ENCODE measurements at places on chromosomes 12 and 14.

GRCh38 chr12:102475355-102475754 lies 5.0 kb downstream of the IGF1 start:
- no peaks in the 10 kb centered on the region for H3K27me3 ChIP-seq
- no peak overlapping the region for H3K27ac ChIP-seq
- no peak overlapping the region for H3K4me3 ChIP-seq
- no peak for DNase-seq

DNA sequence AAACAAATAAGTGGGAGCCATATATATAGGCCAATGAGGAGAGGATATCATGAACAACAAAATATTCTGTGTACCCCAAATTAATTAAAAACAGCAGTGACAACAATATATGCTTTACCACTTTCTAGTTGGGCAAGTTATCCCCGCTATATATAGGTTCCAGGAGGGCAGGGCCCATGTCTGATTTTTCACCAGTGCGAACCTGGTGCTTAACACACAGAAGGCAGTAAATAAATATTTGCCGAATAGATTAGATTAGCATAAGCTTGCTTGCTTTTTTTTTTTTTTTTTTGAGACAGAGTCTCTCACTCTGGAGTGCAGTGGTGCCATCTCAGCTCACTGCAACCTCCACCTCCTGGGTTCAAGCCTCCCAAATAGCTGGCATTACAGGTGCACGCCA lies 3.4 kb upstream of the MIP start:
- H3K4me1 ChIP-seq, result no peaks in the 10 kb centered on the region
- no peak overlapping the region for H3K27ac ChIP-seq

GRCh38 chr12:89799316-89799715 lies 90.7 kb upstream of the ATP2B1 start:
- H3K4me1 ChIP-seq, result no peaks in the 10 kb centered on the region
- H3K4me3 ChIP-seq, result no peak overlapping the region
- DNase-seq, result no peak
- H3K27me3 ChIP-seq, result no peaks in the 10 kb centered on the region
- no peaks in the 10 kb centered on the region for H3K36me3 ChIP-seq

DNA sequence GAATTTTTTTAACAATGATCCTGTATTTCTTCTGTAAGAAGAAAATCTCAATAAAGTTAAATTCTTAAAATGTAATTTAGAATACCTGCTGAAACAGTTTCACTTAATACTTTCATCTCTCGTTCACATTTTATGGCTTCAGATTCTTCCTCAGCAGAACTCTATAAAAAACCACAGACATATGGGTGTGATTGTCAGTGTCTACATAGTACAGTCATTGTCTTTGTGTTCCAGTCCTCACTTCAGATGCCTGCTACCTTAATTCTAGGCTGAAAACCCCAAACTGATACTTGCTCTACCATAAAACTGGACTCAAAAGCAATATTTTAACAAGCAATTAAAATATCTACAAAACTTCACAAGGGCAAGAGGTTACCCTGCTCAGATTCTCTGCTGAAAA lies 71.8 kb downstream of the DNAI7 start:
- peak; percentile 8 for DNase-seq
- H3K4me3 ChIP-seq, result no peak overlapping the region
- no peaks in the 10 kb centered on the region for H3K4me1 ChIP-seq
- no peaks in the 10 kb centered on the region for H3K27me3 ChIP-seq
- H3K36me3 ChIP-seq, result no peaks in the 10 kb centered on the region

GRCh38 chr12:15603474-15604085 lies 185.6 kb downstream of the EPS8 start:
- H3K36me3 ChIP-seq, result no peaks in the 10 kb centered on the region
- no peaks in the 10 kb centered on the region for H3K4me1 ChIP-seq
- no peak overlapping the region for H3K27ac ChIP-seq

- DNase-seq, result no peak
- no peak overlapping the region for H3K27ac ChIP-seq
- no peaks in the 10 kb centered on the region for H3K4me1 ChIP-seq
- H3K27me3 ChIP-seq, result no peaks in the 10 kb centered on the region
Observed at GRCh38 chr14:71228711-71229110, 321.5 kb downstream of the PCNX1 start.

- DNase-seq, result peak; percentile 75
- peaks cover 36% of the 10 kb centered on the region for H3K27me3 ChIP-seq
- no peak within 1 kb of the TSS for H3K27ac ChIP-seq
Observed at GRCh38 chr12:8697476-8698131, at the start of gene RIMKLB. Gene RIMKLB (plus strand): TSS chr12:8697991. CDS start chr12:8713867, 15,876 bp downstream.

DNA sequence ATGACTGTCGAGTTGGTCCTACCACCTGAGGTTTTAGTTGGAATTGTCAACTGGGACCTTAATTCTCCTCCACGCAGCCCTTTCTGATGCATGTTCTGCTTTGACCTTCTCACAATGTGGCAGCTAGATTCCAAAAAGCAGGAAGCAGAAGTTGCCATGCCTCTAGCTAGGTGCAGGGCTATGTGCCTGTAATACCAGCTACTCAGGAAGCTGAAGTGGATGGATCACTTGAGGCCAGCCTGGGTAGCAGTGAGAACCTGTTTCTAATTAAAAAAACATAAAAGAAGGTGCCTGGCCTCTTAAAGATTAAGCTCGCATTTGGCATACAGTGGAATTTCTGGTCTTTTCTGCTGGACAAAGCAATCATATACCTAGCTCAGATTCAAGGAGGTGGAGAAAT lies 77.1 kb downstream of the FGD4 start:
- H3K4me3 ChIP-seq, result no peak overlapping the region
- no peaks in the 10 kb centered on the region for H3K36me3 ChIP-seq
- H3K27me3 ChIP-seq, result no peaks in the 10 kb centered on the region
- H3K4me1 ChIP-seq, result peaks cover 7% of the 10 kb centered on the region
- H3K27ac ChIP-seq, result no peak overlapping the region
